ENCODE measurements at places on chromosomes 6 and 20.

DNA sequence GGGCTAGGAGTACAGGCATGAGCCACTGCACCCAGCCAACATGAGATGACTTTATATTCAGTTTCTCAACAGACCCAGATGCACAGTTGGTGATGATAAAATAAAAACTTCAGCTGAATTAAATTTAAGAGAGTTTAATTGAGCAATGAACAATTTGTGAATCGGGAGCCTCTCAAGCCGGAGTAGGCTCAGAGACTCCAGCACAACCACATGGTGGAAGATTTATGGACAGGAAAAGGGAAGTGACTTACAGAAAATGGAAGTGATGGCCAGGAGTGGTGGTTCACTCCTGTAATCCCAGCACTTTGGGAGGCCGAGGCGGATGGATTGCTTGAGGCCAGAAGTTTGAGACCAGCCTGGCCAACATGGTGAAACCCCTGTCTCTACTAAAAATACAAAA lies 10.4 kb upstream of the BCAS4 start:
- H3K4me1 ChIP-seq: no peaks in the 10 kb centered on the region
- no peaks in the 10 kb centered on the region for H3K36me3 ChIP-seq
- peaks cover 5% of the 10 kb centered on the region for H3K27me3 ChIP-seq
- no peak overlapping the region for H3K4me3 ChIP-seq
- DNase-seq: no peak

DNA sequence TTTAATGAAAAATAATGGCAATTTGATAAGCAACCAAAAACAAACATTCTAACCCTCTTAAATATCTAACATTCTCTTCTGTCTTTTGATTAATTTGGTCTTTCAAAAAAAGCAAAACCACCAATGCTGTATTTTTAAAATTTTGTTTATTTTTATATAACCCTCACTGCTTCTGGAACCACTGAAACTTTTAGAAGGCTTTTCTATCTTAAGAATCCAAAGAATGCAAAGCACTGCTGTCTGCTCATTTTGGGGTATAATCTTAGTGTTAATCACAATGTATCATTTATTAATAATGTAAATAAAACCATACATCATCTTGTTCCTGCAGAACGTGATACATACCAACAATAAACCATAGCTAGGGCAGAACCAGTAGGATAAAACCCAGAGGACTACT lies 14.0 kb downstream of the STK38 start:
- H3K4me3 ChIP-seq: no peak overlapping the region
- no peaks in the 10 kb centered on the region for H3K27me3 ChIP-seq
- no peak for DNase-seq
- peaks cover 38% of the 10 kb centered on the region for H3K4me1 ChIP-seq
- peaks cover 78% of the 10 kb centered on the region for H3K36me3 ChIP-seq

DNA sequence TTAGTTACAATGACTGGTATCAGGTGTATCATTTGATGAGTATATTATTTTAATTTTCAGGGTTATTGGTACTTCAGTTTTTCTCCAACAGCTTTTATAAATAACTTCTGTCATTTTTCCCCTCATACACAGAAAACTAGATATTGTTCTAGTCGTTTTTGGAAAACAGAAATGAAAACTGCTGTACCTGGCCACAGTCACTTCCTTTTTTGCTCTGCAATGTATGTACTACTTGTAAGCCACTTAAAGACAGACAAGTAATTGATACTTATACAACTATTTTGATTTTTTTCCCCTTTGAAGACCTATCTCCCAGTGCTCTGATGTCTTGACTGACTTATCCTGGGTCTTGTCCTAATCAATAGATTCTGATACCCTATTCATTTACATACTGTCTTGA lies 218.6 kb upstream of the RUNX2 start:
- no peak overlapping the region for H3K27ac ChIP-seq
- H3K4me3 ChIP-seq: no peak overlapping the region
- peaks cover 9% of the 10 kb centered on the region for H3K4me1 ChIP-seq

DNA sequence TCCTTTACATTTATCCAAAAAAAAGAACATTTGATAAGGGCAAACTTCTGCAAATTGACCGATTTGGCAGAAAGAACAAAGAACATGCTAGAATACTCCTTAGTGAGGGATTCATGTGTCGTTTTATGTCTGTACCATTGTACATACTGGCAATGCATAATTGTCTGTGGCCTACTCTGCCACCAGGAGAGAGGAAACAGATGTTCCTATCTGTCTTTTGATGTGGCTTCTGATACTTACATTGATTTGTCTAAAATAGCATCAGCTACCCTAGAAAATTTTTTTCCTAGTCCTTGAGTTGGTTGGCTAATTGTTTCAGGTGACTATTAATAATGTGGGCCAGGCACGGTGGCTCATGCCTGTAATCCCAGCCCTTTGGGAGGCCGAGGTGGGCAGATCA lies 654.1 kb downstream of the KIF16B start:
- H3K27me3 ChIP-seq: no peaks in the 10 kb centered on the region
- H3K4me1 ChIP-seq: no peaks in the 10 kb centered on the region
- H3K36me3 ChIP-seq: no peaks in the 10 kb centered on the region
- DNase-seq: no peak
- H3K4me3 ChIP-seq: no peak overlapping the region

- H3K27ac ChIP-seq: no peak overlapping the region
- H3K4me3 ChIP-seq: no peak overlapping the region
- no peaks in the 10 kb centered on the region for H3K4me1 ChIP-seq
- H3K36me3 ChIP-seq: no peaks in the 10 kb centered on the region
- peaks cover 40% of the 10 kb centered on the region for H3K27me3 ChIP-seq
These were observed 13.4 kb downstream of the IYD start for GRCh38 chr6:150382171-150382570.

GRCh38 chr6:107627969-107628368 lies 138.1 kb downstream of the SOBP start:
- DNase-seq: no peak
- no peak overlapping the region for H3K27ac ChIP-seq
- H3K27me3 ChIP-seq: peaks cover 37% of the 10 kb centered on the region
- H3K36me3 ChIP-seq: no peaks in the 10 kb centered on the region
- no peaks in the 10 kb centered on the region for H3K4me1 ChIP-seq
- H3K4me3 ChIP-seq: no peak overlapping the region

DNA sequence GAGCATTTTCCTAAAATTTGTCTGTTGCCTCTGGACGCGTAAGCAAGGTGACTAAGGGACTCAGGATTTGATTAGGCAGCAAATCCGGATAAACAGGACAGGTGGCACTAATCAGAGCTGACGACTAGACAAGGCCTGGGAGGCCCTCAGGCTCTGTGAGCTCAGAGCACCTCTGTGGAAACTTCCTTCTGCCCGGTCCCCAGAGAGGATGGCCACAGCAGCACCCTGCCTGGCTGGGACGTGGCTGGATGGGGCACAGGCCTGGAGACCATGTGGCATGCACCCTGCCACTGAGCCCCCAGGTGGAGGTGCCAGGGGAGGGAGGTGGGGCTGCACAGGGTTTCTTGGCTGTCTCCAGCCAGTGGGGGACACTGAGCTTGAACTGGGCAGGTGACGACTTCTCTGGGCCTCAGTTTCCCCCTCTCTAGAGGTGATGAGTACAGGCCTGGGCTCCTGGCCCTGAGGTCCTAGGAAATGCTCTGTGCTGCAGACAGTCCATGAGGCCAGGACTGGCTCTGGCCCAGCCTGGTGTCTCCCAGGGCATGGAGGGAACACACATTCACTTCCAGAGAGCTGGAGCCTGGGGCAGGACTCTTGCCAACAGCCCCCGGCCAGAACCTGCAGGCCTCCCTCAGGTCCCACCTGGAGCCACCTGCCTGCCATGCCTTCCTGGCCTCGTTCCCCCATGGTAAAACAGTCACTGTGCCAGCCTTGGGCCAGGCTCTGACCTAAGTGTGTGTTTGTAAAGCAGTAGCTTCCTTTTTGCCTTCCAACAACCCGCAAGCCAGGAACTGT lies 39.6 kb upstream of the STX16 start:
- H3K4me3 ChIP-seq: no peak overlapping the region
- peak overlapping the region; percentile 46 for H3K27ac ChIP-seq
- H3K36me3 ChIP-seq: no peaks in the 10 kb centered on the region
- no peak for DNase-seq
- no peaks in the 10 kb centered on the region for H3K4me1 ChIP-seq

GRCh38 chr6:140697585-140697984 lies 1323.1 kb upstream of the CITED2 start:
- no peak for DNase-seq
- no peak overlapping the region for H3K27ac ChIP-seq
- no peaks in the 10 kb centered on the region for H3K27me3 ChIP-seq

DNA sequence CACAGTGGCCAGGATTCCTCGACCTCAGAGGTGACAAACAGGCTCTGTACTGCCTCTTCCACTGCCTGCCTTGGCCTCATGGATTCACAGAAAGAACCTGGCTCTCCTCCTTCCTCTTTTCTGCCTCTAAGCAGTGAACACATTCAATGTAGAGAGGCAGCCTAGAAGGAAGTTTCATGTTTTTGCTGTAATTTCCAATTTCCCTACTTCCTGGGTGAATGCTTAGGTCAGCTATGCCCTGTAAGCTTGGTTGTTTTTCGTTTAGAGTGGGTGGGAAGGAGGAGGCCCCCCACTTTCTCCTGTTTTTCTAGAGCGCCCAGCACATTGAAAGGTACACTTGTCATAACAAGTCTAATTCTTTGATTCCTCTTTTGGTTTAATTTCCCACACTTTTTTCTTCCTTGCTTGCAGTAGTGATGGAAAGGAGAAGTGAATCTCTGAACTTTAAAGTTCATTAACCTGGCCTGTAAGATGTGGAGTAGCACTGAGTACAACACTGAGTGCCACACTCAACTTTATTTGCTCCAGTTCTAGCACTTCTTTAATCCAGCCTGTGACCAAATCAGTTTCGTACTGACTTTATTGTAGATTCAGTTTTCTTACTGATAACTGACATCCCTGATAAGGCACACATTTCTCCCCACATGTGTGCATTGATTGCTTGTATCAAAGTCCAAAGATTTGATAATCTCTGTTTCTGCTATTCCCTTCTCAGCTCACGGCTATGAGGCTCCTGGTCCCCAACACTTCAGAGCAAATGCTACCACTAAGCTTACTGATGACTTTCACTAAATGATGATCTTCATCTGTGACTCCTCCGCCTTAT lies 100.0 kb upstream of the MAN1A1 start:
- peaks cover 2% of the 10 kb centered on the region for H3K36me3 ChIP-seq
- H3K4me1 ChIP-seq: peaks cover 19% of the 10 kb centered on the region
- no peak for DNase-seq
- no peaks in the 10 kb centered on the region for H3K27me3 ChIP-seq

DNA sequence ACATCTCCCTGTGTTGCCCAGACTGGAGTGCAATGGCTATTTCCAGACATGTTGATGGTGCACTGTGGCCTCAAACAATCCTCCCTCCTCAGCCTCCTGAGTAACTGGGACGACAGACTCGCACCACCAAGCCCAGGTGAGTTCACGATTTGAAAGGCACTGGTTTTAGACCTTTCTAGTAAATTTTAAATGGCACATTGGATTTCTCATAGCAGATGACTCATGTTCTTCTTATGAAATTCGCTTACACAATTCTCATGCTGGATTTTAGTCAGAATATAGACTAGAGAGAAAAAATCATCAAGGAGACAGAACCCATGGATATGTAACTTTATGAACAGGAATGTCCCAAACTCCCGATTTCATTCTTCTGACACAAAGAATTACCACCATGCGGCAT lies 18.1 kb upstream of the PXDC1 start:
- H3K4me3 ChIP-seq: no peak overlapping the region
- DNase-seq: no peak
- no peaks in the 10 kb centered on the region for H3K4me1 ChIP-seq
- no peaks in the 10 kb centered on the region for H3K36me3 ChIP-seq
- no peak overlapping the region for H3K27ac ChIP-seq

GRCh38 chr6:52360601-52361413 lies 1.1 kb upstream of the PAQR8 start:
- DNase-seq: no peak
- H3K27ac ChIP-seq: peak overlapping the region; percentile 95
- no peaks in the 10 kb centered on the region for H3K27me3 ChIP-seq
- H3K36me3 ChIP-seq: peaks cover 17% of the 10 kb centered on the region

DNA sequence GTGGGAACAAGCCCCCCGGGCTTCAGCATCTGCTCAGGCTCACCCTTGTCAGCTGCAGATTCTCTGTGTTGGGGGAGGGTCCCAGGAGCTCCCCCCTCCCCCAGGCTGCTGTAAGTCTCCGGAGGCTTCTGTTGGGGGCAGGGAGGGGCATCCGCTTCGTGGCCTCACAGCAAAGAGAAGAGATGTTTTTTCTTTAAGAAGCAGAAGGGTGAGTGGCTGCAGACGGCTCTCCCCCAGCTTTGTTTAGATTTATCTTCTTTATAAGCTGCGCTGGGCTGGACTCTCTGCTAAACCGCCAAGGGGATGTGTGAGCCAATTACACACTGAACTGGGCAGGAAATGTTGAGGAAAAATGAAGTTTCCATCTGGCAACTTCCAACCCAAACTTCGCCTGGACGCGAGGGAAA lies 48.7 kb upstream of the GATA5 start:
- peaks cover 4% of the 10 kb centered on the region for H3K4me1 ChIP-seq
- peaks cover 3% of the 10 kb centered on the region for H3K27me3 ChIP-seq
- H3K4me3 ChIP-seq: no peak overlapping the region
- no peaks in the 10 kb centered on the region for H3K36me3 ChIP-seq
- DNase-seq: no peak

- peaks cover 14% of the 10 kb centered on the region for H3K36me3 ChIP-seq
- no peak overlapping the region for H3K27ac ChIP-seq
- peak; percentile 38 for DNase-seq
- H3K4me1 ChIP-seq: peaks cover 17% of the 10 kb centered on the region
- no peaks in the 10 kb centered on the region for H3K27me3 ChIP-seq
These were observed 14.3 kb upstream of the MAP1LC3A start for GRCh38 chr20:34544109-34544796.

- H3K27ac ChIP-seq: no peak overlapping the region
- peaks cover 6% of the 10 kb centered on the region for H3K27me3 ChIP-seq
- H3K4me1 ChIP-seq: no peaks in the 10 kb centered on the region
- H3K4me3 ChIP-seq: no peak overlapping the region
These were observed 23.2 kb upstream of the RNF146 start for GRCh38 chr6:127243501-127243900.

DNA sequence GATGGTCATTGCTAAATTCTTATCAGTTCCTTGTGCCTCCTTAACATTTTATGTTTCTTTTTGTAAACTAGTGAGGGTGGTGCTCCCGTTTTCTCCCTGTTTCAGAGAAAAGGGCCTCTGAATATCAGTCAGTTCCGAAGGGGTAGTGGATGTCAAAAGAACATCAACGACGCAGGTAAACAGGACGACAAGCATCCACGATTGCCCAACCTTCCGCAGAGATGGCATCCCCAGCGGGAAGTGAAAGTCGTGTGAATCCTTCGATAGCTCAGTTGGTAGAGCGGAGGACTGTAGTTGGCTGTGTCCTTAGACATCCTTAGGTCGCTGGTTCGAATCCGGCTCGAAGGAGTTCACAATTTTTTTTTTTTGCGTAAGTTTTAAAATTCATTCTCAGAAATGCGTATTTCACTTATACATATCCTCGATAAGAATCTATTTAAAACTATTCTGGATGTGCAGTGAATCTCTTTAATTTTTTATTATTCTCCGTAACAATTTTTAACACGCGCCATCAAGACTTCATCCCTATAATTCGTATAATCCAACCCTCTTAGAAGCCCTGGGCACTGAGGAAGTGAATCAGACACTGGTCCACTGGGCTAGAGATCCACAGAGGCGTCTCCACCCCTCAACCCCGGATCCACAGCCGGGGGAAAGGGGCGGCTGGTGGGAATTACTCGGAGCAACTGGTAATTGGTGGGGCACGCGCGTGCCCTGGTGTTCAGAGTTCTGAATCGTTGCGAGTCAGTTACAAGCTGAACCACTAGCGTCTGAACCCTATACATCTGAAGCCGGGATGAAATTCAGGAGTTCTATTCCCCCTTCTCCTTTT lies 27.9 kb upstream of the ABT1 start:
- H3K27me3 ChIP-seq: peaks cover 7% of the 10 kb centered on the region
- DNase-seq: peak; percentile 97
- peak overlapping the region; percentile 94 for H3K27ac ChIP-seq
- H3K4me1 ChIP-seq: peaks cover 41% of the 10 kb centered on the region
- H3K36me3 ChIP-seq: peaks cover 4% of the 10 kb centered on the region

GRCh38 chr20:32651537-32651936 lies 22.2 kb downstream of the C20orf203 start:
- H3K36me3 ChIP-seq: no peaks in the 10 kb centered on the region
- peaks cover 2% of the 10 kb centered on the region for H3K27me3 ChIP-seq
- no peak for DNase-seq
- H3K4me1 ChIP-seq: peaks cover 14% of the 10 kb centered on the region

All from activated CD4-positive, alpha-beta T cell treated with anti-CD3 and anti-CD28 coated beads, Interleukin-2, amount 10 ng/mL, durations not matched to agents 7 days and 5 days (primary cell).